ENCODE measurements at places on chromosomes 4 and X.

DNA sequence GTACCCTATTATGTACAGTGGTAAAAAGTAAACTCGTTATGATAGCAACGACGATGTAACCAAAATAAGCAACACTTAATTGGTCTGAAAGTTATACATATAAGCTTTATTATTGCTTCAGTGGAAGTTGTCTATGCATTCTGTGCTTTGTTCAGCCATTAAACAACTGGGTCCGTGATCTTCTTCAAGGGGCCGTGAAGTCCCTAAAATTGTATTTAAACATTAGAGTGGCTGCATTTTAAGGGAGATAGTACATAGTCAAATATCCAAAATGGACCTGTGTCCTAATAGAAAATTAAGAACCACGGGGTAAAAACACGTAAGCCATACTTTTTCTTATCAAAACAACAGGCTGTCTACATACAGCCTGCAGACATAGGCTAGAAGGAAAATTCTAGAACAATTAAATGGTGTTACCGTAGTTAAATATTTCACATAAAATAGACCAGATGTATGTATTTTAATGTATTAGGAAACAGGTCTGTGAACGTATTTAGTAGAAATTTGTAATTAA lies 2.1 kb downstream of the GUCY1A1 start:
- DNase-seq: no peak

DNA sequence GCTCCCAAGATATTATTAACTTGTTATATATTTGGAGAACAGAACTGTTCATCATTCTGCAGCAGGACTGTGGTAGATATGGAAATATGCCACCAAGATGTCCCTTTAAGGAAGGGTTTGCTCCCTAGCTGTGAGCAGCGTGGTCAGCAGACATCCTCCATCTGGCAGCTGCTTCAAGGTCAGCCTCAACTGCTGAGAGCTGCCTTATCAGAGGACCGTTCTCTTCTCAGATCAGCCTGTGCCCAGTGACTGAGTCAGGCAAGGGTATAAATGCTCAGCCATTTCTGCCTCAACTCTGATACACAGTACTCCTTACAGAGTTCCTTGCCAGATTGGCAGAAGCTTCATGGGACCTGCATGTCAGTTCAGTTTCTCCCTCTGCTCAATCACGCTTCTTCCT lies 63.4 kb upstream of the MAGEB2 start:
- DNase-seq: no peak

GRCh38 chr4:143046454-143046853 lies 138.3 kb upstream of the USP38 start:
- DNase-seq: no peak

GRCh38 chr4:143581331-143581946 lies 67.9 kb downstream of the SMARCA5 start:
- DNase-seq: no peak

DNA sequence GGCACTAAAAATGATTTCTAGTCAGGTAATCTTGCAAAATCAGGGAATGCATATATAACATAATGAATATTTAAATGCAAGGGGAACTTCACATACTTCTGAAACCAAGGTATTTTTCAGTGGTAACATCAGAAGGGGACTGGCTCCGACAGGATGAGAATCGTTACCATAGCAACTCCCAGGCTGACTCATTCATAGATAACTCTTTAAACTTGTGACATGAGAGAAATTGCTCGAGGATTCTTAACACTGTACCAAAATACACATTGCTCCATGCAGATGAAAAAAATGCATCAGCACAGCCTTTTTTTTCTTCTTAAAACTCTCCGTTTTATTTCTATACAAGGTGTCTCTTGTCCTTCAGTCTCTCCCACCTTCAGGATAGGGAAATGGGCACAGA lies 114.3 kb downstream of the GABRB1 start:
- peak; percentile 87 for DNase-seq

- no peak for DNase-seq
Measured at GRCh38 chr4:2754848-2755819, 1.0 kb downstream of the TNIP2 start.
